ENCODE measurements at places on chromosomes 6 and 20.

DNA sequence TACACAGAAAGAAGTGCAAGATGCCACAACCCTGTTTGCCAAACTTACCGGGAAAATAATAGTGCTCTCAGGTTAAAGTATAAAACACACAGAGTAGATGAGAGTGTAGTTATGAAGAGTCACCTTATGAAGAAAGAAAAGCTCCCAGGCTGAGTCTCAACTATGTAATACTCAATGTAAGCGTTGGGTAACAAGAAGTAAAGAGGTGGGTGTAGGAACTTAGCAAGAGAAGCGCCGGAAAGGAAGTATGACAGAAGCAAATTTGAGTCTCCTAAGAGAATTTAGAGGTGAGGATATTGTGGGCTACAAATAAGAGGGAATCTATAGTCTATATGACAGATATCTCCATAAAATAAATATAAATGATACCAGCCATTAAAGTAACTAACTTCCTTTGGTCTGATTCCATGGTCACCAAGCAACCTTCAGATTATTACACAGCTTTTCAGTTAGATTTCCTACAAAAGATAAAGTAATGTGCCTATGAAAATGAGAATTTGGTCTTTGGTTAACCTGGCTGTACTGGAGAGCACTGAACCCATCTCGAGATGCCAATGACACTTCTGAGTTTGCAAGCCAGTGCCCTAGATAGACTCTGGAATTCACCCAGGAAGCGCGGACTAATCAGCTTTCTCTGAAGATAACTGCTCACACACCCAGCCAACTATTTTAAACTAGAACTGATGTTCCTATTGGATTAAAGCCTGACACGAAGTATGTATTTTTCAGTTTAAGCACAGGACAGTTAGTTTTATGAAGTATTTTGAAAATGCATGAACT lies 1.8 kb downstream of the TUBE1 start:
- no peak for DNase-seq

GRCh38 chr20:54506643-54507042 lies 31.2 kb downstream of the DOK5 start:
- no peak for DNase-seq

- DNase-seq: no peak
Observed at GRCh38 chr6:33837971-33838665, 34.3 kb upstream of the MLN start.

GRCh38 chr6:92459606-92460005 lies 959.8 kb downstream of the EPHA7 start:
- no peak for DNase-seq

DNA sequence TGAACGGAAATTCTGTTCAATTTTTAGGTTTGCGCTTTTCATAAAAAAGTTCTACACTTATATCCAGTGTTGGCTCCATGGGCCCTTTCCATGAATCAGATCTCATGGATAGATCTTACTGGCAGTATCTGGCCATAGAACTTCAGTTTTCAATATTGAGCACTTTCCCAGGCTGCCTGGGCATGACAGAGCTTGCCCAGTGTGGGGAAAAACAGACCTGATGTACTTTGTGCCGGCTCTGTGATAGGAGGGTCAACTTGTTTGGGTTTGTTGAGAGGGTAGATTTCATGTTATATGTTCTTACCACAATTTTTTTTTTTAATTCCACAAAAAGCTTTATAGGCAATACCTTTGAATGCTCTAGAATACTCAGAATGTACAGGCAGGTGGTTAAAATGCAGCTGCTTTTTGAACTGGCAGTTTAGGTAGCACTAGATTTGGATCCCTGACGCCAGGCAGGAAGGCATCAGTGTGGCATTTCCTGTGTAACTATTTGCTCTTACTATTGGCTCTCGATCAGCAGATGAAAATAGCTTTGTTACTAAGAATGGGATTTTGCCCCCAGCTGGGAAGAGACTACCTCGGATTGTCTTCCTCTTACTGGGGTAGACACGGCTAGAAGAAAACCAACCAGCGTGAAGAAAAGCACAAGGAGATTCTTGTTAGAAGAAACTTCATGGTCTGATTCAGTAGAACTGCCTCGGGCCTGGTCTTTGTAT lies 404.9 kb upstream of the SOX4 start:
- peak; percentile 51 for DNase-seq

DNA sequence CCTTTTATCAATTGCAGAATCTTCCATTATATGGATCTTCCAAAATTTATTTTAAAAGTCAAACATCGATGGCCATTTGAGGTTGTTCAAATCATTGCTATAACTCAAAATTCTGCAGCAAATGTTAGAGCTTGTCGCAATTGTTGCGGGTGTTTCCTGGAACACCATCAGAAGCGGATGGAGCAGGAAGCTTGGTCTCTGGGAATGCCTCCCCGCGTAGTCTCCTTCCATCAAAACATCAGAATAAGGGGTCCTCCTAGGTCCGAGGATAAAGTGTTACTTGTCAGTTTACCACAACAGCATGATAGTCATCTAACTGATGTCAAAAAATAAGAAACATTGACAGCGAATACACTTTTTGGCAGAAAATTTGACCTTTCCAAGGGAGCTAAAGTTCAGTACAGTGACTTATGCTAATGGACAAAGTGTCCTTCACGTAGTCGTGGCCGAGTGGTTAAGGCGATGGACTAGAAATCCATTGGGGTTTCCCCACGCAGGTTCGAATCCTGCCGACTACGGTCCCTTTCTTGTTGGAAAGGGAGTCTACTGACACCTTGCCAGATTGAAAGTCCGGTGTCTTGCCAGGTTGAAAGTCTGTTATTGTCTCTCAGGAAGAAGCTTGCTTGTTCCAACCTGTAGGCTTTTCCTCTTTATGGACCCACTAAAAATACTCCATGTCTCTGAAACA lies 59.0 kb upstream of the ZNF184 start:
- DNase-seq: no peak

DNA sequence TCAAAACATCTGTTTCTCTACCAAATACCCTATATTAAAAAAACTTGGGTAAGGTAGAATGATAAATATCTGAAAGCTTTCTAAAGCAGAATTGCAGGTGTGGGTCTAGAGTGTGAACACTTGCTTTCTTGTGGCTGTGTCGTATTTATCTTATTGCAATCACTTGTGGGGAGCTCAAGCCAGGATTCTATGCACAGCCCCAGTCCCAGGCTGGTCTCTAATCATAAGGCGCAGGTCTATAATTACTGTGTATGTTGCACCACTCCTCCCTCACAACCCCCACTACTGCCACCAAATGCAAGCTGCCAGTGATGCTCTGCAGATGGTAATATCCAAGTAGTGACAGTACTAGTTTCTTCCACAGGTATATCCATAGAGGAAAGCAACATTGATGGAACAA lies 2.2 kb upstream of the E2F3 start:
- DNase-seq: no peak

GRCh38 chr6:112325444-112325843 lies 21.7 kb upstream of the RFPL4B start:
- no peak for DNase-seq

GRCh38 chr6:8434727-8435092 lies 635 bp downstream of the SLC35B3 start:
- no peak for DNase-seq

- no peak for DNase-seq
Observed at GRCh38 chr20:36848078-36848660, 27.8 kb upstream of the TLDC2 start.

DNA sequence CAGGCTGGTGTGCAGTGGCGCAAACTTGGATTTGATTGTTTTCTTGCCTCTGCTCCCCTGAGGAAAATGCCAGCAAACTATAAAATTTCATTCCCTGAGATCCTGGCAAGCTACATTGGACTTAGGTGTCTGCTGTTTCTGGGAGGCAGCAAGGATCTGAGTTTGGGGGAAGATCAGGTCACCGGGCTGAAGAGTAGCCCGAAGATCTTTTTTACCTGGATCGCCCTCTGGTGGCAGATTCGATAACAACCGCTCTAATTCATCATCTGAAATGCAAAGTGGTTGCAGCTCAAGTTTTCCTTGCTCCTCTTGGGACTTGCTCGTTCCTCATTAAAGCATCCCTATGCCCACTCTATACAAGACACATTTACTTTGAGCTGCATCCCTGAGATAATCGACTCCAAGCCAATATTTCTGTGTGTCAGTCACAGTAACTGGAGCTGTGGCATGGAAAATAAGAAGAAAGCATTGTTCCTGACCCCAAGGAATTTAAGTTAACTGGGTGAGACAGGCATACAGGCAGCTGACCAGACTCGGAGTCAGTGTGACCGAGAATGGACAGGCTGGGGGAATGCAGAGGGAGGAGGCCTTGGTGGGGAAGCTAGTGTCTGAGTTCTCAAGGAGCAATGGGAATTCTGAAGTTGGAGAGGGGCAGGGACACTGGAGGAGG lies 131.8 kb upstream of the PROKR2 start:
- DNase-seq: peak; percentile 5

- no peak for DNase-seq
Observed at GRCh38 chr6:36049582-36049981, 22.0 kb downstream of the MAPK14 start.

- DNase-seq: no peak
Observed at GRCh38 chr6:90107771-90108282, 188.8 kb downstream of the BACH2 start.

DNA sequence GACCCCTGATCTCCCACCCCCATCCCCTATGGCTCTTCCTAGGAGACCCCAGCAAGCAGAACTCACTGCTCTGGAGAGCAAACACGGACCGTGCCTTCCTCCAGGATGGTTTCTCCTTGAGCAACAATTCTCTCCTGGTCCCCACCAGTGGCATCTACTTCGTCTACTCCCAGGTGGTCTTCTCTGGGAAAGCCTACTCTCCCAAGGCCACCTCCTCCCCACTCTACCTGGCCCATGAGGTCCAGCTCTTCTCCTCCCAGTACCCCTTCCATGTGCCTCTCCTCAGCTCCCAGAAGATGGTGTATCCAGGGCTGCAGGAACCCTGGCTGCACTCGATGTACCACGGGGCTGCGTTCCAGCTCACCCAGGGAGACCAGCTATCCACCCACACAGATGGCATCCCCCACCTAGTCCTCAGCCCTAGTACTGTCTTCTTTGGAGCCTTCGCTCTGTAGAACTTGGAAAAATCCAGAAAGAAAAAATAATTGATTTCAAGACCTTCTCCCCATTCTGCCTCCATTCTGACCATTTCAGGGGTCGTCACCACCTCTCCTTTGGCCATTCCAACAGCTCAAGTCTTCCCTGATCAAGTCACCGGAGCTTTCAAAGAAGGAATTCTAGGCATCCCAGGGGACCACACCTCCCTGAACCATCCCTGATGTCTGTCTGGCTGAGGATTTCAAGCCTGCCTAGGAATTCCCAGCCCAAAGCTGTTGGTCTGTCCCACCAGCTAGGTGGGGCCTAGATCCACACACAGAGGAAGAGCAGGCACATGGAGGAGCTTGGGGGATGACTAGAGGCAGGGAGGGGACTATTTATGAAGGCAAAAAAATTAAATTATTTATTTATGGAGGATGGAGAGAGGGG lies 1.4 kb downstream of the LTA start:
- DNase-seq: no peak

GRCh38 chr20:25126204-25127029 lies 44.5 kb upstream of the VSX1 start:
- DNase-seq: no peak

- DNase-seq: no peak
Observed at GRCh38 chr6:31952140-31952805, 6.4 kb downstream of the CFB start.

GRCh38 chr20:1469925-1470571 lies 3.4 kb upstream of the NSFL1C start:
- DNase-seq: peak; percentile 44

DNA sequence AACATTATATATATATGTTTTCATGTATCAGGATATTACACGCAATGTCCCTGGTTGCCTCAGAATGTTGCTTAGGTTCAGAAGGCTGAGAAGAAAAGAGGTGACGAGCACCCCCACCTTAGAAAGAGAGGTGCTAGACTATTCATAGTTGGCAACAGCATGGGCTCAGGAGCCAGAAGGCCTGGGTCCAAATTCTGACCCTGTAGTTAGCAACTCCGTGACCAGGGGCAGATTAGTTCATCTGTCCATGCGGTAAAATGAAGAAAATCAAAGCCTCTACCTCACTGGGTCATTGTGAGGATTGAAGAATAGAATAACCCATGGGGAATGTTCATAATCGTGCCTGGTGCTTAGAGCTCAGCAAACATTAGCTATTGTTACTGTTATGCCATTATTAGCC lies 5.4 kb upstream of the SIRT5 start:
- no peak for DNase-seq

DNA sequence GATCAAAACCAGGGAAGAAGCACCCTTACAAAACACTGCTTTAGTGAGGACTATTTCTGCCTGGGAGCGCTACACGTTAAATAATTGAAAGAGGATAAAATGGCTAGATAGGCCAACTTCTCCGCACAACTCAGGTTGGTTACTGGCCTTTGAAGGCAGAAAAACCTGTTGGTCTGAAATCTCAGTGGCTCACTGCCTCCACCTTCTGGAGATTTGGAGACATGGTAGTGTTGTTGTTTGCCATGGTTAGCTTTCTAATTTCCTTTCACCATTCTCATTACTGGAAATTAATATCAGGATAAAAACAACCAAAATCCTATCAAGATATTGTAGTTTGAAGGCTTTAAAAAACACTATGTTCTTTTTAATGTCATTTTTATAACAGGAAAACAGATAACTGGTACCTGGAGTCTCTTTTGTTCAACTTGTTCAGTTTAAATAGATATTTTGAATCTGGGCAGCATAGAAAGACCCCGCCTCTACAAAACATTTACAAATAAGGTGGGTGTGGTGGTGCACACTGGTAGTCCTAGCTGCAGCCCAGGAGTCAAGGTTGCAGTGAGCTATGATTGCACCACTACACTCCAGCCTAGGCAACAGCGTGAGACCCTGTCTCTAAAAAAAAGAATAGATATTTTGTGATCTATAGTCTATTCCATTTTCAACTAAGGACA lies 27.5 kb upstream of the BCLAF1 start:
- DNase-seq: peak; percentile 45

DNA sequence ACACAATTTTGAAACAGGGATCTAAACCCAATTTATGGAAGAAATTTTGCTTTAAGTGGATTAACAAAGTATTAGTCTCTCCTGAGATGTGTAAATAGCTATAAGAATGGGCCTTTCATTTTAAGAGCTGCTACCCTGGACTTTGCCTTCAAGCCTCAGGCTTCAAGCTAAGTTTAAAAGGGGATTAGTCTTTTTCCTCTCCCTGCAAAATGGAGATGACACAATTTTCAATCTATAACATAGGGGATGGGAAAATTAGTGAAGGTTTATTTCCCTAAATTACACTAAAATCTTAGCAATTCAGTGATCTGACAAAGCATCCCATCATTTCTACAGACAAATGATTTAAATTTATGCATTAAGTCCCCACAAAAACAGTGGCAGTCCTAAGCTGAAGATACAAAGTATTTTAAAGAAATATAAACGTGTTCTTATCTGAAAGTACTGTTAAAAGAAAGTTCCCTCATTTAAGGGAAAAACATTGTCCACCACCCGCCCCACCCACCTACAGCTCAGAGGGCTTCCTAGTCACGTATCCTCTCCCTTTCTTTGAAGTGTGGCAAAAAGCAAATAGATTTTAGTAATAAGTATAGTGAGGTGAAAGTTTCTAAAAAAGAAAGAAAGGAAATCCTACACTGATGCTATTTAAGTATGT lies 14.5 kb downstream of the ARHGAP18 start:
- no peak for DNase-seq

GRCh38 chr6:98054453-98054852 lies 771.4 kb upstream of the MMS22L start:
- DNase-seq: no peak

All from SK-N-MC (cell line).